ENCODE measurements at places on chromosomes 2 and 18.

- no peak for DNase-seq
These were observed 78.8 kb downstream of the HNRNPLL start for GRCh38 chr2:38523728-38524437.

DNA sequence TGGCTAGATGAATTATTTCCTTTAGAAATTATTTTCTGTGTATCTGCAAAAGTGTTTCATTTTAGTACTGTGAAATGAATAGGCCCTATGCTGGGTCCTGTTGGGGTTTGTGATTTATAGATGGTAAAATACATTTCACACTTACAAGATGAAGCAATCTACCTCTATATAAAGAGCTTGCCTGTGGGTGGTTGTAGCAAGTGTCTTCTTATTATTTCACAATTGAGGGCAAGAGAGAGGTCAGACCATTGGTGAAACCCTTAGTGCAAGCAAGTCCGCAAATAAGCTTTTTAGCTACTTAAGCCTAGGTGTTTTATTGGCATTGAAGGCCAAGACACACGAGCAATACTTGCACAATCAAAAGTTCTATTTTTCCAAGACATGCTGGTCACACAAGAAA is 153.1 kb downstream of the FMNL2 start:
- no peak for DNase-seq

GRCh38 chr2:71831193-71831577 is 316.5 kb downstream of the CYP26B1 start:
- no peak for DNase-seq

GRCh38 chr2:101111917-101112771 is 39.0 kb downstream of the TBC1D8 start:
- no peak for DNase-seq

DNA sequence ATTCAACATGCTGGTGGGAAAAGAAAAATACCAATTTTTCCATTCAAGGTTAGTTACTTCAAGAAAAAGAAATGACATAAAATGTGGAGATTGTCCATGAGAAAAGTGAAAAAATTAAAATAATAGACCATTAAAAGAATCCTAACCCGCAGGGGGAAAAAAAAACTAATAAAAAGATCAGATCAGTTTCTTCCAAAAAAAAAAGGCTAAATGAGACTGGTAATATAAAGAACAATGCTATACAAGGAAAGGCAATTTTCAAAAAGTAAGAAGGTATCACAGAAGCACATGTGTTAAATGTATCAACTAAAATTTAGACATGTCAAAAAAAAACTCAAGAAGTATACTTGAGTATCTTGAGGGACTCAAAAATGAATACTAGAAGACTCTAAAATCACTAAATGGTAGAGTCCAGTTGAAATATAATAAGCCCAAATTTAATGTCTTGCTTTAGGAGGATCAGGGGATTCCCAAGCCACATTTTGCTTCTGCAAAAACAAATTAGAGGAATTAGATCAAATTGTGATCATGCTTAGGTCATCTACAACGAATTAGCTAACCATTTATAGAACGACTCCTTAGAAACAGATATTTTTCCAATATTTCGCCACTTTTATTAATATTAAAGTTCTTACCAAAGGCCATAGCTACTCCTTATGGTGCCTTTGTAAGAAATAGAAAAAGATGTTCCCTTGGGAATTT is 35.8 kb upstream of the GLS start:
- no peak for DNase-seq

GRCh38 chr2:75954761-75955160 is 244.0 kb upstream of the GCFC2 start:
- no peak for DNase-seq

GRCh38 chr2:23618265-23618664 is 233.3 kb downstream of the KLHL29 start:
- DNase-seq, result no peak

- no peak for DNase-seq
These were observed 346.7 kb downstream of the RAD51AP2 start for GRCh38 chr2:17171446-17172049.

DNA sequence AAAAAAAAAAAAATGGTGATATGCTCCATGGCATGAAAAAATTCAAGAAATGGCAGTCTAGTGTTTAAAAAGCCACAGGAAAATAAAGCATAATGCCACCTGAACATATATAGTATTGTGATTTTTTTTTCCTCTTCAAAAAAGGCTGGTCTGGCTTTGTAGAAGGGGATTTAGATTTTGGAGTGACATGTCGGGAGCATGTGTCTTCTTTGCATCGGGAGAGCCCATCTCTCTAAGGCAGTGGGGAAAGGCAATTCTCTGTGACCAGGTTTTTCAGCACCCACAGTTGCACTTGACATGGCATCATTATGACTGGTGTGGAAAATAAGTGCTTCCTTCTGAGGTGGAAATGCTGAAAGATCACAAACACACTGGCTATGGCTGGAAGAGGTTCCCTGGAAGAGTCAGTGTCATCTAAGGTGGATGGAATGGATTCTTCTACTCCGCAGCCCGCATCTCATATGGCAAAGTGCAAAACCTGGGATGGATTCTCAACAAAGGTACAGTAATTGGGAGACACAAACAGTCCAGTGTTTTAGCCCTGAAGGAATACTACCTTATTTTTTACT is 172.5 kb downstream of the AGAP1 start:
- DNase-seq, result no peak

- no peak for DNase-seq
These were observed 117.5 kb downstream of the ATP9B start for GRCh38 chr18:79186649-79187048.

DNA sequence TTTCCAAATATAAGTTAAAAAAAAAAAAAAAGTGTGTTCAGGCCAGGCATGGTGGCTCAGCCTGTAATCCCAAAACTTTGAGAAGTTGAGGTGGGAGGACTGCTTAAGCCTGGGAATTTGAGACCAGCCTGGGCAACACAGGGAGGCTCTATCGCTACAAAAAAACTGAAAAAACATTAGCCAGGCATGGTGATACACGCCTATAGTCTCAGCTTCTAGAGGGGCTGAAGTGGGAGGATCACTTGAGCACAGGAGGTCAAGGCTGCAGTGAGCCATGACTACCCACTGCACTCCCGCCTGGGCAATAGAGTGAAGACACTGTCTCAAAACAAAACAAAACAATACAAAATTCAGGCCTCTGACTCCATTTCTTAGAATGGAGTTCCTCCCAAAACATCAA is 9.2 kb downstream of the USP37 start:
- DNase-seq, result no peak

- DNase-seq, result no peak
These were observed 192.5 kb upstream of the RGPD4 start for GRCh38 chr2:107634172-107634571.

GRCh38 chr18:35553300-35553699 is 28.2 kb upstream of the GALNT1 start:
- no peak for DNase-seq

DNA sequence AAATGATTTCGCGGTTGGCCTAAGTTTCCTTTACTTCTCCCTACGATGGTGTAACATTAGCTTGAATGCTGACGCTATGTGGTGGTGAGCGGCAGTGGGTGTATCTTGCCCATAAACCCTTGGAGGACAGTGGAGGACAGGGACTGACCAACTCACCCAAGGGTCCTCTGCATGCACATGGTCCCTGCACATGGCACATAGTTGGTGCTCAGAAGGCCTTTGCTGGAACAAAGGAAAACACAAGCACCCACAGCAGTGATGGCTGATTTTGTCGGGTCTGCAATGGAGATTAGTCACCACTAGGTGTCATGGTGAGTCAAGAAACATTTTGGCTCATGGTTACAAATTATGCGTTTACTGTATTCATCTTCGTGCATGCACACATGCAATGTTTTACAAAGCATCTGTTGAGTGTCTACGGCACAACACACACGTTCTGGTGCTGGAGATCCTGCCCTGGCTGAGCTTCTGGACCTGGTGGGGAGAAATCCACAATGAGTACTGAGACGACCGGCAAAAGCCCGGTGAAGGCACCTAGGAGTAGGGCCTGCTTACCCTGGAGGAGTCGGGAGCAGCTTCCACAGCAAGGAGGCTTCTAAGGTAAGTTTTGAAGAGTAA is 44.0 kb downstream of the PDCL3 start:
- DNase-seq, result no peak

DNA sequence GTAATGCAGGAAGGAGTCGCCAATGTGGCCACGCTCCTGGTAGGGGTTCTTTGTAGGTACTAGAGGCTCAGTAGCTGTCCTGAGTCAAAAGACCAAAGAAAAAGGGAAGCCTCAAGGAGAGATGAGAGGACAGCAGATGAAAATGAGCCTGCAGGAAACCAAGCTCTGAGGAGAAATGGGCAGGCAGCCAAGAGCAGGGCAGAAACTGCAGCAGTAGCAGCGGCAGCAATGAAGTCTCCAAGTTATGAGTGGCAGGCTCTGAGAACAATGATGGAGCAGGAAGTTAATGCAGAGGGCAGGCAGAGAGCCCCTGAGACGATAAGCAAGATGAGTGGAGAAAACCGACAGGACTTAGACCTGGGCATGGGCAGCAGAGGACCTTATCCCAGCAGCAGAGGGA is 48.2 kb upstream of the TMEM200C start:
- no peak for DNase-seq

DNA sequence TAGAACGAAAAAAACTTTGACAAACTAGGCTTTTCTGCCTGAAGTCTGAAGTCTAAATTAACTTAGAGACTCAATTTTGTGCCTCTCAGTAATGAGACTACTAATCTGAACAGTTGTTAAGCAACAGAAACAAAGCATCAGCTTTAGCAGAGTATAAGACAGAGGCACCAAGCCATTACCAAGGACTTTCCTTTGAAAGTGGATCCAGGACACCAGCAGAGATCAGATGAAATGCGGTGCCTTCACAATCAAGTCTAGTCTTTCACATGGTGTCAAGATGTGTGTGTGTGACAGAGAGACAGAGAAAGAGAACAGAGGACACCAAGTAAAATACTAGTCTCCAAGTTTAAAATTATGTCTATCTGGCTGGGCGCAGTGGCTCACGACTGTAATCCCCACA is 1502.9 kb downstream of the LRP1B start:
- DNase-seq, result no peak

DNA sequence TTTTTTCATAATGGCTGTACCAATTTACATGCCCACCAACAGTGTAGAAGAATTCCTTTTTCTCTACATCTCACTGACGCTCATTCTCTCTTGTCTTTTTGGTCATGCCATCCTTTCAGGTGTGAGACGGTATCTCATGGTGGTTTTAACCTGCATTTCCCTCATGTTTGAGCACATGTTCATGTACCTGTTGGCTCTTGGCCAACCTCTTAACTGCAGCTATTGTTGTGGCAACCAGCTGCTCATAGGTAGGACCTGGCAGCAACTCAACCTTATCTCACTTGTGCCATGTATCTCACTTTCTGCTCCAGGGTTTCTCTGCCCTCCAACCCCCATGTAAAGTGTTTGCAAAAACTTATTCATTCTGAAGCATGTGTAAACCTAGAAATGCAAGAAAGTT is 167.5 kb downstream of the UPP2 start:
- DNase-seq, result no peak

- DNase-seq, result no peak
These were observed 32.1 kb upstream of the MFSD6 start for GRCh38 chr2:190376083-190376482.

GRCh38 chr18:59139291-59139614 is 431 bp upstream of the SEC11C start:
- DNase-seq, result peak; percentile 84

- DNase-seq, result no peak
These were observed 174.3 kb downstream of the ZNF521 start for GRCh38 chr18:25177631-25178030.

GRCh38 chr2:98039085-98039756 is 43.5 kb upstream of the TMEM131 start:
- no peak for DNase-seq

DNA sequence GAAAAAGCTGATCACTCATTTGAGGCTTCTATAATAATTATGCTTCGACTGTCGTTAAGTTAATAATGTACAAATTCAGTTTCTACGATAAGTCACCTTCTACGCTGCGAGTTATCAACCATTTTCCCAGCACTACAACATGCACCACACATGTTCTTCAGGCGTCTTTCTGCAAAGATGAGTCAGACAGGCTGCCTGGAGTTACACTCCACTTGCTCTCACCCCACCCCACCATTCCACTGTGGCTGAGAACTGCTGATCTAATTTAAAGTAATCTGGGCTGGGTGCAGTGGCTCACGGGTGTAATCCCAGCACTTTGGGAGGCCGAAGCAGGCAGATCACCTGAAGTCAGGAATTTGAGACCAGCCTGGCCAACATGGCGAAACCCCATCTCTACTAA is 218.6 kb downstream of the DYM start:
- DNase-seq, result no peak

DNA sequence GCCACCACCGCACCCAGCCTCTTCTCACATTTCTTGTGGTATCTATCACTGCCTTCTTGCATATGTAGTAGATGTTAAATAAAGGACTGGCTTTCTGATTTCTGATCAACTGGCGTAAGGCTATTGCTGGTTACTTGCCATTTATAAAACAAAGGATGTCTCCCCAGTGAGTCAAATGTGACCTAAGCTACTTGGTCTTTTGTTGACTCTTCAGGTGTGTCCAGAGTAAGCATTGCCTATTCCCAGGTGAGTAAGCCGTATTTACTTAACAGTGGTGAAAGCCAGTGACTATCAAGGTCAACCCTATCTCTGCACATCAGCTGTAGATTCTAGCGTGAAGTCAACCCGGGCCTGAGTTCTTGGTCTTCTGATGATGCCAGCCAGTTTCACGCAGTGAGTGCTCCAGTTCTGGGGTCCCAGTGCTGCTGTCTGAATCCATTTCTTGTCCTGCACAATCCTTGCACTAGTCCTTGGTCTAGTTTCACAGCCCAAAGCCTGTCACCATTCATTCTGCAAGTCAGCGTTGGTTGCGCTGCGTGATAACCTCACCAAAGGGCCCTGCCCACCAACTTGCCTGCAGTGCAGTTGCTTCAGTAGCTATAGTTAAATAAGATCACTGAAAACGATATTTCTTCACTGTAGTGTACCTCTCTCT is 120.2 kb downstream of the GBX2 start:
- no peak for DNase-seq

DNA sequence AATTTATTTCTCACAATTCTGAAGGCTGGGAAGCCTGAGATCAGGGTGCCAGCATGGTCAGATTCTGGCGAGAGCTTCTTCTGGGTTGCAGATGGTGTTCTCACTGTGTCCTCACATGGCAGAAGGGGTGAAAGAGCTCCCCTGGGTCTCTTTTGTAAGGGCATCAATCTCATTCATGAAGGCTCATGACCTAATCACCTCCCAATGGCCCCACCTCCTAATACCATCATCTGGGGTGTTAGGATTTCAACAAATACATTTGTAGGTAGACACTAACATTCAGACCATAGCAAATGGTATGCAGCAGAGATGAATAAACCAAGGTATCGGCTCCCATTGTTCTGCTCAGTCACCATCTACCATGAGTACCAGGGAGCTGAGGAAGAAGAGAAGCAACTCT is 32.7 kb downstream of the YPEL5 start:
- DNase-seq, result no peak

All from stimulated activated effector memory CD8-positive, alpha-beta T cell treated with anti-CD3 and anti-CD28 coated beads, Interleukin-12 subunit alpha, Interleukin-12 subunit beta, amount 100 ng/mL, for 72 hours (primary cell).